ENCODE measurements at places on chromosomes 11 and 22. TPM values are rescaled to one million over a fixed set of nuclear protein-coding genes. Genes with fewer than 3 reads are reported as not detected.

SPON1 gene
- total RNA-seq: 0.12 TPM

BTG4 gene
- total RNA-seq: not detected

KCNK7 gene
- total RNA-seq: not detected

TPBGL gene
- not detected for total RNA-seq

CNIH2 gene
- 0.25 TPM for total RNA-seq

Data from uterine smooth muscle cell (primary cell).